ELR (cell line): ENCODE measurements at places on chromosomes 13 and 19.

DNA sequence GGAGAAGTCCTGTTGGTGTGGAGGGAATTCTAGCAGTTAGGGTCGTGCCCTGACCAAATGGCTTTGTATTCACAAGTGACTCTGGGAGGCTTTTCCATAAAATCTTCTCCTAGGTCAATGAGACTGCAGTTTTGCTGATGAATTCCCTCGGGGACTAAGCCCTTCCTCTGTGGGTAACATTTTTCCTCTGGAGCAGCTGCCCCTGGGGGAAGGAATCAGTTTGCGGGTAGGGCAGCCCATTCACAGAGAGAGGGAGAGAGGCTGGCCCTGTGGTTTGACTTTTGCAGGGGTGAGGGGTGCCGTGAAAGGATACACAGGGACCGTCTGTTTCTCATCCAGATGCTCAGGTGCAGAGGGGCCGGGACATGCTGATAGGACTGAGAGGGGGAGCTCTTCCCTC, 67.3 kb downstream of the ERICH6B start:
- no peak for DNase-seq

DNA sequence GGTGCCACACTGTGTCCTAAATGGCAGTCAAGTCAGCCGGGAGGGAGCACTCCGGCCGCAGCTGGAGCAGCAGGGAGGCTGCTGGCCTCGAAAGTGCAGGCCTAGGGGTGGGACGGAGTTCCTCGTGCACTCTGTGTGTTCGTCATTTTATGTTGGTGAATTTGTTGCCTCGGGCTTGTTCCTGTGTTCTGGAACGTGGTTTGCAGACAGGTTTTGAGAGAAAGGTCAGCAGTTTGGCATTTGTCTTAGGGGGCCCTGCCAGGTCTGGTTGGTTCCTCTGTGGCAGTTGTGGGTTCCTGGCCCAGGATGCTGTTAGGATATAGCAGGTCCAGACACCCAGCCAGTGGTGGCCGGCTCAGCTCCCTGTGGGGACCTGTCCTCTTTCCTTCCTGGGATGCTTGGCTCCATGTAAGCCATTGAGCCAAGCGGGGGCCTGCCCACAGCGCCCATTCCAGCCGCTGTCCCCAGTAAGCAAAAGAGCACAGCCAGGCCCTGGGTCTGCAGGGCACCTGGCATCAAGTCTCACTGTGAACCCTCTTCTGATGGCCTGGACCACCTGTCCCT, 30.0 kb downstream of the MPHOSPH8 start:
- no peak for DNase-seq

GRCh38 chr13:112768795-112769481, 79.1 kb downstream of the ATP11A start:
- DNase-seq: no peak

- peak; percentile 13 for DNase-seq
Measured at GRCh38 chr19:33194532-33194885, 379 bp downstream of the LRP3 start.

DNA sequence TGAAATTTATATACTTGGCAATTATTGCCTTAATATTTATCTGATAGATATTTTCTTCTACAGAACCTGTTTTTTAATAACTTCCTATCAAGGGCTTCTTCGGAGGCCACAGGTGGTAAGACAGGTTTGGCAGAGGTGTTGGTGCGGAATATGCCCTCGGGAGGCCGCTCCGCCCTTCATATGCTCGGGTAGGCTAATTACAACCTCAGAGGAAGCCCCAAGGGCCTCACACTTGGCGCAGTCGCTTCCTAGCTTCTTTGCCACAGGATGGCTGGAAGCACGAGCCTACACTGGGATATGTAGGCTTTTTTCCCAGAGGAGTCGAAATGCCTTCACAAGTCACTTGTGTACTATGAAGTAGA, 68.8 kb downstream of the LMO7 start:
- no peak for DNase-seq

GRCh38 chr13:23979361-23980159, 82.3 kb upstream of the C1QTNF9B start:
- DNase-seq: peak; percentile 92

- peak; percentile 79 for DNase-seq
Measured at GRCh38 chr19:42468273-42468796, 25.6 kb upstream of the CXCL17 start.

- DNase-seq: no peak
Measured at GRCh38 chr19:38893341-38893771, 6.1 kb downstream of the SIRT2 start.

DNA sequence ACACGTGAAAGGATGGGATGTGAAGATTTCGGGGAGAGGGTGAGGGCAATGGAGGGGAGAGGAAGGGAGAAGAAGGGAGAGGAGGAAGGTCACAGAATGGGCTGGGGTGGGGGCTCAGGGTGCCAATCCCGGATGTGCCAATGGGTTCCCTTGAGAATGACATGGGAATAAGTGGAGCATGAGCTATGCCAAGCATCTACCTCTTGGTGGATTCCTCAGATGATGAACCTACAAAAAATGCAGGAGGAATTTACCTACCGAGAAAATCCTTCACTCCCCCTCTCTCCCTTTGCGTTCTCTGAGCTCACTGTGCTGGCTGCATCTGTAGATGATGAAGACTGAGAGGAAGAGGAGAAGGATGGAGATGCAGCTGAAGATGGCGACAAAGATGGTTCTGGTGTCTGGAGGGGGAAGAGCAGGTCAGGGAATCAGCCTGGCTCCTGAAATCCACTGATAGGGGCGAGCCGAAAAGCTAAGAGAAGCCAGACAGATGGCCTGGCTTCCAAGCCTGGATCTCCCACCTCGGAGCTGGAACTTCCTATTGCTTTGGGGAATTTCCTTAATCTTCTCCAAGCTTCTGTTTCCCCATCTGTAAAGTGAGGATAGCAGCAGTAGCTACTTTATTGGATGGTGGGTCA, 21.6 kb downstream of the VSTM1 start:
- DNase-seq: no peak

DNA sequence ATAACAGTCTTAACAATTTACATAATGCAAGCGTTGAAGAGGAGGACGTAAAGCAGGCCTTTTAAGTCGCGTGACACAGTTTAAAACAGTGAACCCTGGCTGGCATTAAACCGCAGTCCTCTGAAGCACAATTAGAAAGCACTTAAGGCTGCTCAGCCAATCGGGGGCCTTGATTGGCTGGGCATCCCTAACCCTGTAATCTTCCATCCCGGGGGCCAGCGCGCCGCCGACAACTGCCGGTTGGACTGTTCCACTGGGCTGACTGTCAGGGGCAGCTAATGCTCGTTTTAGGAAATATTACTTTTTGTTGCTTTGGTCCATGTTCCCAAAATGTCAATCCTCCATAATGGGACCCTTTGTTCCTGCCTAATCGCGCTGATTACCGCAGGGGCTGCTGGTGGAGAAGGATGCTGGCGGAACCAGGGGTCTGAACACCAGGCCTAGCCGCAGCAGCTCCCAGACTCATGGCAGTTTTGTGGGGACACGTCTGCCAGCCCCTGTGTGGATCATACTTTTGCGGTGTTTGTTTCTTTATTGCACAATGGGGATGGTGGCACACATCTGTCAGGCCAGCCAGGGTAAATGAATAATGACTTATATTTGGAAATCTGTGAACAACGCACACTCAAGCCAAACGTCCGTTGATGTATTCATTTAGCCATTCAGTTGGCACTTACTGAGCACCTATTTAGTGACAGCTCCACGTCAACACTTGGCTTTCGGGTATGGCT, 127.1 kb upstream of the SPACA7 start:
- DNase-seq: no peak

DNA sequence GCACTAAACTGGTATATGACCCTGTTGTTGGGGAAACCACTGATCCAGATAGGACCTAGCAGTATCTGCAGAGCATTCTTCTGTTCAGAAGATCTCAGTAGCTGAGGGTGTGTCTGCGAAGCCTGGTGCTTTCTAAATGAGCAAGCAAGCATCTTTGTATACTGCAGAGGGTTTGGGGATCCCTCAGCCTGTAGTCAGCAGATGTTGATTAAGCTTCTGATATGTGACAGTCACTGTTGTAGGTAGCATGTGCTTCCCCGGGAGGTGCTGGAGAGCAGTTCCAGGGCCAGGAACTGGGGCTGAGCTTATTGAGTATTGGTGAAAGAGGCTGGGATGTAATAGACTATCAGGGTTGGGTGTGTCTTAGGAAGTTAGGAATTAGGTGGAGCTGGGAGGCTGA, 1.5 kb downstream of the SCAF1 start:
- DNase-seq: no peak

GRCh38 chr19:2358548-2359173, 1.4 kb upstream of the TMPRSS9 start:
- no peak for DNase-seq

DNA sequence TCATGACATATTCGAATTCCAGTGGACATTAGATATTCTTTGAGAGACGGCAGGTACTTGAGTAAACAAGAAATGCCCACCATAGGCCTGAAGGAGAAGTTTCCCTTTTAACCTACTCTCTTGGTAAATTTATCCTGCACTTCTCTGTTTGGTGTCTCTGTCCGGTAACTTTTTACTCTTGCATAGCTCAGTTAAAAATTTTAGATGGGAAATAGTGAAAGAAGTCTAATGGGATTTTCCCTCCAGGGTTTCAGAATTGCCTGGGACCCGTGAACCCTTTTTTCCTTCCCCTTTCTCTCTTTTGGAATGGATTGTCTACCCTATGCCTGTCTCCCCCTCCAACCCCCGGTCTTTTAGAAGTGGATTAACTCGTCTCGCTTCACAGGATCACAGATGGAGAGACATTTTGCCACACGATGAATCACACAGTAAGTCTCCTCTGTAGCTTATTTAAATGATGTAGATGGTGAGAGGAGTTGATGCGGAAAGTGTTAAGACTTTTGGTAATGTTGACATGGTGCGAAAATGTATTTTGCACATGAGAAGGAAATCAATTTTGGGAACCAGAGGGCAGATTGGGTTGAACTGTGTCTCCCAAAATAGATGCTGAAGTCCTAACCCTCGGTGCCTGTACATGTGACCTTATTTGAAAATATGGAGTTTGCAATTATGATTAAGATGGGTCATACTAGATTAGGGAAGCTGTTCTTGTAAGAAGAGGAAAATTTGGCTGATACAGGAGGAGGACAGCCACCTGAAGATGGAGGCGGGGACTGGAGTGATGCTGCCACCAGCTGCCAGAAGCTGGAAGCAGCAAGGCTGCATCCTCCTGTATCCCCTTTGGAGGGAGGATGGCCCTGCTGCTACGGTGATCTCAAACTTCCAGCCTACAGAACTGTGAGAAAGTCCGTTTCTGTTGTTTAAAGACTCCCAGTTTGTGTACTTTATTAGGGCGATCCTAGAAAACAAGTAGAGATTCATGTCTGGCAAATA, 711 bp upstream of the MIPEP start:
- DNase-seq: peak; percentile 41

GRCh38 chr13:106133025-106133424, 402.4 kb downstream of the EFNB2 start:
- peak; percentile 74 for DNase-seq
